NCI-H1105 treated with DMSO at 0.1 percent for 48 hours (cell line): ENCODE measurements at places on chromosomes 5 and 9.
A peak's percentile ranks its signal among the peaks of the same experiment; 100 is the strongest.

DNA sequence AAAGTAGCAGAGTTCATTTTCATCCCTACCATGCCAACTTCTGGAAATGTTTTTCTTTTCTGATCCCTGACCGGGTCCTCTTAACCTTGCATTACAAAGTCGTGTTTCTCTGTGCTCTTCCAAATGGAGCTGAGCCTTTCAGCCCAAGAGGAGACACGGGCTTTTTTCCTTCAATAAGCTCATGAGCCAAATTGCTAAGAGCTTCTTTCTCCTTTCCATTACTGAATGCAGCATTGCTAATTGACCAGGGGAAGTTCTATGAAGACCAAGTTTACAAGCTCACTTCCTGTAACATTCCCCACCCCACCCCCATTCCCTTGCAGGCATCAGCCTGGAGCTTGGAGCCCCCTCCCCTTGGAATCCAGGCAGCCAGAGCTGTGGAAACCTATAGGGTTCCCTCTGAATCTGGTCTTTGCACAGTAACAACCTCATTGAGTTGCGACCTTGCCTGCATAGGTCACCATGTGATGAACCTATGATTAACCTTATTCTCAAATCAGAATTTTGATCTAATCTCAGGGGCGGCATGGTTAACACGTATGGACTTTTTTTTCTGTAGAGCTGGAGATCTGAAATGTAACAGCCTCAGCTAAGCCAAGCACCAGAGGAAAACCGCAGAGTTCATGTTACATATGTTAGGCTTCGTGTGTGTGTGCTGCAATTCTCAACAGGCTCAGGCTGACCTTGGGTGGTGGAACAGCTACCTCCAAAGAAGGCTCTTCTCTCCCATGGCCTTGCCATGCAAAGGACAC is 395.7 kb upstream of the ZNF462 start:
- DNase-seq = no peak

- DNase-seq = no peak
Observed at GRCh38 chr9:18665947-18666346, 192.0 kb downstream of the ADAMTSL1 start.

- no peak for DNase-seq
Observed at GRCh38 chr5:81314581-81314980, 13.2 kb downstream of the ZCCHC9 start.

DNA sequence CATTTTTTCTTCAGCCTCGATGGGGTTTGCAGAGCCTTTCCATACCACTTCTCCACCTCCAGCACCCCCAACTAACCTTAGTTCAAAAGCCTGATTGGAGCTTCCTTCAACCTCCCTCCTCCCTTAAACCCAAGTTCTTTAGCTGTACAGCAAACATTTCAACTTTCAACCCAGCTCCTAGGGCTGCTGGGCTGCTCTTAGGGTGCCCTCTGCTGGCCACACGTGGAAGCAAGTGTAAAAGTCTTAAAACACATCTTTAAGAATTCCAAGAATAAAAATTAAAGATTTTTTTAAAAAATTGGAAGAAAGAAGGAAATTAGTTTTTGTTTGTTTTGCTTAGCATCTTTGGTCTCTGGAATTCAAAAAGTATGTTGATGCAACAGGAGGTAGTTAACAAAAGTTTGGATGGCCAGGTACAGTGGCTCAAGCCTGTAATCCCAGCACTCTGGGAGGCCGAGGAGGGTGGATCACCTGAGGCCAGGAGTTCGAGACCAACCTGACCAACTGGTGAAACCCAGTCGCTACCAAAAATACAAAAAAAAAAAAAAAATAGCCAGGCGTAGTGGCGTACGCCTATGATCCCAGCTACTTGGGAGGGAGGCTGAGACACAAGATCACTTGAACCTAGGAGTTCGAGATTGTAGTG is 15.5 kb upstream of the HSD17B3 start:
- DNase-seq = peak; percentile 44

- DNase-seq = no peak
Observed at GRCh38 chr9:21357479-21358460, 7.1 kb upstream of the IFNA6 start.

- DNase-seq = peak; percentile 73
Observed at GRCh38 chr5:1644810-1645571, 121.2 kb upstream of the LPCAT1 start.

DNA sequence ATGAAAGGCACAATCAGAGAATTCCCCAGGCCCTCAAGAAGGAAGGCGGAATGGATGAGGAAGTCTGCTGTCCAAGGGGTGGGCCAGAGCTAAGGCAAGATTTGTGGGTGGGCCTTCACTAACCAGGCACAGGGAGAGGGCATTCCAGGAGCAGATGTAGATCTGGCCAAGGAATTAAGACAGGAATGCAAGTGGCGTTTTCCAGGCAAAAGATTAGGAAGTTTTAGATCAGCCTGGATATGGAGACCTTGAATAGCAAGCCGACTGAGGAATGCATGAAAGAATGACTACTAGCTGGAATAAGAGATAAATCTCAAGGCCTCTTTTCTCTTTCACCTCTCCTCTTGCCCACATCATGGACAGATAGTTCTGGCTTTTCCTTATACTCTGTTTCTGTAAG is 68.5 kb downstream of the GHR start:
- DNase-seq = no peak

- DNase-seq = no peak
Observed at GRCh38 chr5:15334551-15335266, 165.3 kb upstream of the FBXL7 start.

DNA sequence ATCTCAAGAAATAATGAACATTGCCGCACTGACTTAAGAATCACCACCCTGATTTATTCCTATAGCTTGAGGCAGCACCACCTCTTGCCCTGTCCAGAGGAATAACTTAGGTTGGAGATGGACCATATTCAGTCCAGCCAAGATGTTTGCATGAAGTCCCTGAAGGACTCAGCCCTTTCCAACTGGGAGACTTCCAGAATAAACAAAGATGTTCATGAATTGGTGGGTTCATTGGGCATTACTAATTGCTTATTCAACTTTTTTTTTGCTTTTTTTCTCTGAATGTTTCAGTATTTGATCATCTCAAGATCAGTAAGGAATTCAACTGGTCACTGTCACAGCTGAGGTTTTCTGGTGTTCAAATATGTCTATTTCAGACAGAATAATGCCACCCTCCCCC is 470.6 kb downstream of the CCDC171 start:
- no peak for DNase-seq

DNA sequence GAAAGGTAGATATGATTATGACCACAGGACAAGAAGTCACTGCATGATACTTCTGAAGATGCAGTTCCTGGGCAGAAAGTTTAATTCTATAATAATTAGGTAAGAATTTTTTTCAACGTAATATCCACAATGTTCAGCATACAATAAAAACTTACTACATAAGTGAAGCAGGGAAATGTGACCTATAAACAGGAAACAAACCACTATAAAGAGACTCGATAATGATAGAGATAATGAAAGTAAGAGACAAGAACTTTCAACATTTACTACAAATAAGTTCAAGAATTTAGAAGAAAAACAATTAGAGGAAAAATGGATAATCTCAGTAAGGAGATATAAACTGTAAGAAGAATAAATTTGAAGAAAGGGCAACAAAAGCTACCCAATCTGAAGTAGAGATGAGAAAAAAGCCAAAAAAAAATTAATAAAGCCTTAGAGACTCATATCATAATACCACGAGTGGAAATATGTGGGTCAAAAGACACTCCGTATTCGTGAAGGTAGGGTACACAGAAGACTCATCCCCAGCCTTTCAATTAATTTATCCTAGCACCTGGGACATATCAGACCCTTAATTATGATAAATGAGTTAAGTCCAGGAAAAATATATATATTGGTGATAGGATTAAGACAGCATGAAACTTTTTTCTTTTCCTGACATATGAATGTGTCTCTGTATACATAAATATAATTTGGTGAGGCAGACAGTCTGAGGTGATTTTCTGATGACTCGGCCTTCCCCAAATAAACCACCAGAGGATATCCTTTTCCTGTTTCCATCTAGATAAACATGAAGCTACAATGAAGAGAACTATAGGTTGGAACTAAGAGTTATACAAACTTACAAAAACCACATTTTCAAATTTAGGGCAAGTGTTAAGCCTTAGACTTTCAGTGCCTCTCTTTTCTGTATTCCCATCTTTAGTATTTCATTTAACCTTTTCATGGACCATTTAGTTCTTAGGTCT is 120.4 kb downstream of the RAPGEF6 start:
- no peak for DNase-seq

GRCh38 chr5:25107853-25108252 is 463.1 kb upstream of the CDH10 start:
- no peak for DNase-seq

DNA sequence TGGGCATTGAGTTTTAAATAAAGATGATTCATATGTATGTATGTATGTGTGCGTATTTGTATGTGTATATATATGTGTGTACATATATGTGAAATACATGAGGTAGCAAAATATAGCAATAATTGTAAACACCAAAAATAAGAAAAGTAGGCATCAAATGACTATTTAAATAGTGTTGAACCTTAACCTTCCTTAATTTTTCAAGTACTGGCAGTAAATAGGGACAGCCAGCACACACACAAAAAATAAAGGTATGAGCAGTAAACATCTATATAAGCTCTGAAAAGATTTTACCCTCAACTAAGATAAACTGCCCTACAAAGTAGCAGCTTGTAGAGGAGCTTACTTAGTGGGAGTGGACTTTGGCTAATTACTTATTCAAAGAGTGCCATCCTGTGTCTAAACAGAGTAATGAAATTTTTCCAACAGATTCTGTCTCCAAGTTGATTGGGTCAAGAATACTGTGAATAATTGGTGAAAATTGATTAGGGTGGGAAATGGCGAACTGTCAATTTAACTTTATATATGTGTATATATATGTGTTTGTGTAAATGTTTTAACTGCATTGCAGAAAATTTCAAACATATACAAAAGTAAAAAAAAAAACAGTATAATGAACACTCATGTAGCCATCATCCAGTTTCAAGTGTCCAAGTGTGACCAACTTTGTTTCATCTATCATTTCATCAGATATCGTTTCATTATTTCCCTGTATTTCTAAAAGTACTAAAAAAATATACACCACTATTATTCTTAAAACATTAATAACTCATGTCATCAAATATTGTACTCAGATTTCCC is 2.0 kb upstream of the ADAMTS6 start:
- peak; percentile 67 for DNase-seq

GRCh38 chr5:156310115-156310514 is 16.8 kb upstream of the SGCD start:
- no peak for DNase-seq

DNA sequence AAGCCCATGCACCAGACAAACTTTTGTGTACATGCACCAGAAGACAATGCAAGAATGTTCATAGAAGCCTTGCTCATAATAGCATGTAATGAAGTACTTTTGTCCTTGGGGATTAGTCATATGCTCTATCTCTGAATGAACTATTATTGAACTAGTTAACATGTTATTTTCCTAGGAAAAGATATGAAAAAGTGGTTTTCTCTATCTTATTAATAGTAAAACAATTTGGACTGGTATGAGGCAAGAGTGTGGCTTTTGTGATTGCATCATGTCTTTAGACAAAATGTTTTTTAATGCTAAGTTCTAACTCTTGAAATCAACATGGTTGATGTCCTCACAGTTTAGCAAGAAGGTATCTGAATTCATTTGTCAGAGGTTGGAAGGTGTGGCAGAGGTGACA is 55.7 kb upstream of the SPDL1 start:
- no peak for DNase-seq

GRCh38 chr5:2891781-2892180 is 140.3 kb upstream of the IRX2 start:
- DNase-seq = no peak

DNA sequence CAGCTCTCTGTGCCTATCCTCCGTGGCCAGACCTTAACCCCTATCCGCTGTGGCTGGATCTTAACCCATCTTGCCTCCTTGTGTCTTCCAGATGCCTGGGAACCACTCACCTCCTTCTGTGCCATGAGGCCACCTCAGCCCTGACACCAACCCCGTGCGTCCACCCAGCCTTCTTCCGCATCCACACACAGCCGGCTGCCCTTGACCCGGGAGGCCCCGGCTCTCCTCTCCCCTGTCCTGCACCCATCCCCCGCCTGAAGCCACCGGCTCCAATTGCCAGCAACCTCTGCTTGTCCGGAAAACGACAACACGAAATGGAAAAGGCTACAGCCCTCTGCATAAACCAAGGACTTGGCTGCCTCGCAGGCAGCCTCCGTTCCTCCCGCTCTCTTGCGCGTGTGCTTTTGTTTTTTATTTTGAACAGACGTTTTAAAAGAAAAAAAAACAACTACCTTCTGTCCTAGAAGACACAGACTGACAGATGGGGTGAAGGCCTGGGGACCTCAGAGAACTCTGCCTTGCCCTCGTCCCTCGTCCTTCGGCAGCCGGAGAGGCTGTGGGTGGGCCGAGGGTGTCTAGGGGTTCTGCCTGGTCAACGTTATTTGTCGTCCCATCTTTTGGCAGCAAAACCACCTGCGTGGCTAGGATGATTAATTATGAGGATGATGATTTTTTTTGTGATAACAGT is 32.5 kb upstream of the HMCN2 start:
- DNase-seq = no peak

DNA sequence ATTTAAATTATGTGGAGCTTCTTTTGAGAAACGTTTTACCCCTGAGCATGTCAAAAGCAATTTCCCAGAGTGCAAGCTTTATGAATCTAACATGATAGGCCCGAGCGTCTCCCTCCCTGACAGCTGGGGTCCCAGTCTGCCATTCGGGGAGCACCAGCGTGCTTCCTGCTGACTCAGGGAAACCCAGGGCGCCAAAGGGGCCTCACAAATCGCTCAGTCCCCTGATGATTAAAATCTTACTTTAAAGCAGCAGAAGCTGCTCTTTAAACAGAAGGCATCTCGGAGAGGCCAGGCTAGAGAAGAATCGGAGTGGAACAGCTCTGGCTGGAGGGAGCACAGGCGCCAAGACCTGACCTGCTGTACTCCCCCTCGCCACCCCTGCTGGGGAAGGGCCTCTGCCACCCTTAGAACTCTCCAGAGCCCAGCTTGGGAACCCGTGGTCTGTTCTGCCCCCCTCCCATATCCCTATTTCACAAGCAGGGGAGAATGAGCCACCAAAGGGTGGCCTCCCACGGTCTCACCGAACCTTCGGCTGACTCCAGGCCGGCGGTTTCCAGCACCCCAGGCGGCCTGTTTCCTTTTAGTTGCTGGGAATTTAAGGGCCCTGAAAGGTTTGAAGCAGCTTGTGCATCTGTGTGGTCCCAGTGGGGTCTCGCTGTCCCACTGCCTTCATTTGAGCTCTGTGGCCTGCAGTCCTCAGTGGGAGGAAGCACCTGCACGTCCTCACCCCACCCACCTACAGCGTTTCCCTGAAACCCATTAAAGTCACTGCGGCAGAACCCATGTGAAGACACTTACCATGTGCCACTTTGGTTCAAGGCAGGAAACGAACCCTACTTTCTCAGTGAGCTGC is 147.6 kb downstream of the COL23A1 start:
- DNase-seq = no peak

DNA sequence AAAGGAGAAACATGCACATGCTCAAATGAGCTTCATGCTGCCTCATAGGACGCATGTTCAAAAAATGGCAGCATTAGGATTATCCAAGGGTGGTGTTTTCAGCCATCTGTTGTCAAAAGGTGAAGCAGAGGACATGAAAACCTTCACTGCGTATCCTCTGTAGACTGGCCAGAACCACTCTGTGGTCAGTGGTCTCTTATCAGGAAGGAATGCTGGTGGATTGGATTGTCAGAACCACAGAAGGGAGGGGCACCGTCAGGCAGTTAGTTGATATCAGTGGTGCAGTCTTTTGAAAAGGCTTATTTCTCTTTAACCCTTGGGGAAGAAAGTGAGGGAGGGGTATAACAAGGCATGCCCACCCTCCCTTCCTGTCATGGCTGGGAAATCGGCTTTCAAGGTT is 100.1 kb downstream of the FBXL7 start:
- DNase-seq = no peak

- no peak for DNase-seq
Observed at GRCh38 chr5:154059583-154059982, 20.8 kb downstream of the MFAP3 start.

- no peak for DNase-seq
Observed at GRCh38 chr9:2824564-2824963, 19.3 kb downstream of the PUM3 start.
